Stimulated activated CD4-positive, alpha-beta T cell treated with anti-CD3 and anti-CD28 coated beads, TNF-alpha, amount 100 ng/mL, for 48 hours (primary cell): ENCODE measurements at places on chromosomes 2 and 18.

DNA sequence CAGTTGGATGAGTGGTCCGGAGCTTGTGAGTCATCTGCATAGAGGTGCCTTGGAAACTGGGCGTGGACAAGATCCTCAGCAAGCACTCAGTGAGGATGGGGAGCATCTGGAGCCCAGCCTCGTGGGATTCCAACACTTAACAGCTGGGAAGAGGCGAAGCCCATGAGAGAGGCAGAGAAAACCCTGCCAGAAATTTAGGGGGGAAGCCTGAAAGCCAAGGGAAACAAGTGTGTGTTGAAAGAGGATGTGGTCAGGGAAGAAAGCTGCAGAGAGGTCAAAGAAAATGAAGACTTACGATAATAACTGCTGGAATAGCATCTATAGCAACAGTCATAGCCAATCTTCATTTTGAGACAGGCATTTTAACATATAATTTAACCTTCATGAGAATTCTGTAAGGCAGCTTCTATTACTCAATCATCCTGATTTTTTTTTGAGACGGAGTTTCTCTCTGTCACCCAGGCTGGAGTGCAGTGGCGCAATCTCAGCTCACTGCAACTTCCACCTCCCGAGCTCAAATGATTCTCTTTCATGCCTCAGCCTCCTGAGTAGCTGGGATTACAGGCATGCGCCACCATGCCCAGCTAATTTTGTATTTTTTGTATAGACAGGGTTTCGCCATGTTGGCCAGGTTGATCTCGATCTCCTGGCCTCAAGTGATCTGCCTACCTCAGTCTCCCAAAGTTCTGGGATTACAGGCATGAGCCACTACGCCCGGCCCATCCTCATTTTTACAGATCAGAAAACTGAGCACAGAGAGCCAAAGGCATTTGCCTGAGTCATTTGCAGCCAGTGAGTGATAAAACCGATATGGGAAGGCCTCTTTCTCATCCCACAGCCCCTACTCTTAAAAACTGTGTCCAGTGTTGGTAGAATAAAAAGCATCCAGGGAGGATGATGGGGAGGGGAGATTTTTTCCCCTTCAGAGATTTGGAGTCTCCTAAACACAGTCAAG is 214.4 kb upstream of the EPAS1 start:
- DNase-seq, result no peak

- no peak for DNase-seq
Observed at GRCh38 chr18:52287151-52287550, 52.8 kb upstream of the DCC start.

DNA sequence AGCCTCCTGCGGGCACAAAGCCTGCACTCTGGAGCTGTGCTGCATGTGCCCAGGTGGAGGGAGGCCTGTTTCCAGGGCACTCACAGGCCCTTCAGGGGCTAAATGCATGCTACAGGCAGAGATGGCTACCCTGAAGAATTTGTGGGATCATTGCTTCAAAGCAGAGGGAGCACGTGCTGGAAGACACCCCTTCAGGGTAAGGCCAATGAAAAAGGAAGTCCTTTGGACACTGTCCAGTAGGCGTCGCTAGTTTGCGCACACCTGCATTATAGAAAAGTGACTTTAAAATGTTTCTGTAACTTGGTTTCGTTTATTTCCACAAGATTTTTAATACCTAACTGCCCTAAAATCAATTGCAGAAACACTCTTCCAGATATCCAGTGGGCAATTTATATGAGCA is 325.3 kb downstream of the ZNF516 start:
- no peak for DNase-seq

DNA sequence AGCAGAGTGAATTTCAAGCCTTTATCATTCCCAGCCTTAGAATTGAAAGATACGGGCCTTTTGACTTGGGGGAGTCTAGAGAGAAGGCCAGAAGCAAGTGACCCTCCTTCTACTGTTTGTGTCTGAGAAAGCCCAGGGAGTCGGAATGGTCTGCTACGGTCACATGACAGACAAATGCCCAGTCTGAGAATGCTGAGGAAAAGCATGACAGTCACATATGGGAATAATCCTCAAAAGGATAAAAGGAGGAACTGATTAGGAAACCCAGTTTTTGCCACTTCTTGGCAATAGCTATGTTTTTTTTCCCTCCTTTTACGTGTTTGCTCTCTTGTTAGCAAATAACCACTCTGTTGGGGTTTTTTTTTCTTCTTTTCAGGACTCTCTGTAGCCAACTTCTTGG is 38.1 kb upstream of the HNRNPA3 start:
- no peak for DNase-seq

DNA sequence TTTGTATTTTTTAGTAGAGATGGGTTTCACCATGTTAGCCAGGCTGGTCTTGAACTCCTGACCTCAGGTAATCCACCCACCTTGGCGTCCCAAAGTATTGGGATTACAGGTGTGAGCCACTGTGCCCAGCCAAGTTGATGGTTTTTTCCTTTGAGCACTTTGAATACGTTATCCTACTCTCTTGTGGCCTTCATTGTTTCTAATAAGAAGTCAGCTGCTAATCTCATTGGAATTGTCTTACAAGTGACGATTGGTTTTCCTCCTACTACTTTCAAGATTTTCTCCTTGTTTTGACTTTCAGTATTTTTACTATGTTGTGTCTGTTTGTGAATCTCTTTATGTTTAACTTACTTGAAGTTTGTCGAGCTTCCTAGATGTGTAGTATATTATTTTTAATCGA is 88.5 kb downstream of the TMEM200C start:
- no peak for DNase-seq

- DNase-seq, result no peak
Observed at GRCh38 chr2:101815739-101816391, 118.4 kb downstream of the MAP4K4 start.

DNA sequence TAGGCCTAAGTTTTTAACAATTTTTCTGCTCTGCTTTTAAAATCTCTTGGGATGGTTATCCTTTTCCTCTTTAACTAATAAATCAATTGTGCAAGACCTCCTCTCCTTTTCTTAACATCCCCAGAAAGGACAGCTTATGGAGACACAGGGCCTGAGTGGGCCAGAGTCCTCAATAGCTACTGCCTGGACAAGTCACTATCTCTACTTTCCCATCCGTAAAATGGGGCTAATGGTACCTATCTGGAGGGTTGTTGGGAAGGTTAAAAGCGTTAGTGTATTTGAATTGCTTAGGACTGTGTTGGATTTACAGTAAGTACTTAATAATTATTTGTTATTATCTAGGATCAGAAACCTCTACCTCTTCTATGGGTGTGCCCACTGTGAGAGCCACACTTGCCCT is 60.1 kb downstream of the TGIF1 start:
- no peak for DNase-seq

DNA sequence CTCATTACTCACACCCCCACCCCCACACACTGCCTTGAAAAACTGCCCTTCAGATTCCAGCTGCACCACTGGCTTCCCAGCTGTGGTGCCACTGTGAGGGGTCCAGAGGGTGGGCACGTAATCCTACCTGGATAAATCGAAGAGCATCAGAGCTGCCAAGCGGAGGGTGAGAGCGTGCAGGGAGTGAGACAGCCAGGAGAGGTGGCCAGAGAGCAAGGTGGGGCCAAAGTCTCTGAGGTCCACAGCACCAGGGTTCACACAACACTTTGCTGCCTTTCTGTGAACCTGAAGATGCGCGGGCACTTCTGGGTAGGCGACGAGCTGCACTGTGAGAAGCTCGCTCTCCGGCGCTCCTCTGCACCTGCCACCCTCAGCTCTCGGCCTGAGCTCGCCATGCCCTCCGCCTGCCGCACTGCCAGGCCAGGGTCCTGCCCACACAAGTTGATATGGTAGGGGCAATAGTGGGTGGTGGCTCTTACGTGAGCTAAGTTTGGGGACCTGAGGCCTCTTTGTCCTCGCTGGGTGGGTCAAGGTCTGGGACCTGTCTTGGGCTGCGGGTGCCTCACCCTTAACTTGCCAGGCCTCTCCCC is 83.9 kb downstream of the MARCO start:
- DNase-seq, result no peak

DNA sequence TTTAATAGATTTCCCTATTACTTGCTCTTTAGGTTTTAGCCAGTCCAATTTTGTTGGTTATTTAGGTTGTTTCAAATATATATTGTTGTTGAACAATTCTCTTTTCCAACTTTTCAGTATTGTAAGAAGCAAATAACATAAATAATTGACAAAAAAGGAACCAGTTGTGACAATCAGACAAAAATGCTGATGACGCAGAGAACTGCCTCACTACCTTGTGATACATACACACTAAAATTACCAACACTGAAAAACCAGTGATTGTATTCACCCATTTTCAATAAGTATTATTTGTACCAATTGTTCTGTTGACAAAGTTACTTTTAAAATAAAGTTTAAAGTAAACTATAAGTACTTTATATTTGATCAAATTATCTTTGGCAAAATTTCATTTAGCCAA is 43.1 kb upstream of the NABP1 start:
- DNase-seq, result no peak

GRCh38 chr2:68141875-68142274 is 15.8 kb upstream of the PNO1 start:
- DNase-seq, result no peak

DNA sequence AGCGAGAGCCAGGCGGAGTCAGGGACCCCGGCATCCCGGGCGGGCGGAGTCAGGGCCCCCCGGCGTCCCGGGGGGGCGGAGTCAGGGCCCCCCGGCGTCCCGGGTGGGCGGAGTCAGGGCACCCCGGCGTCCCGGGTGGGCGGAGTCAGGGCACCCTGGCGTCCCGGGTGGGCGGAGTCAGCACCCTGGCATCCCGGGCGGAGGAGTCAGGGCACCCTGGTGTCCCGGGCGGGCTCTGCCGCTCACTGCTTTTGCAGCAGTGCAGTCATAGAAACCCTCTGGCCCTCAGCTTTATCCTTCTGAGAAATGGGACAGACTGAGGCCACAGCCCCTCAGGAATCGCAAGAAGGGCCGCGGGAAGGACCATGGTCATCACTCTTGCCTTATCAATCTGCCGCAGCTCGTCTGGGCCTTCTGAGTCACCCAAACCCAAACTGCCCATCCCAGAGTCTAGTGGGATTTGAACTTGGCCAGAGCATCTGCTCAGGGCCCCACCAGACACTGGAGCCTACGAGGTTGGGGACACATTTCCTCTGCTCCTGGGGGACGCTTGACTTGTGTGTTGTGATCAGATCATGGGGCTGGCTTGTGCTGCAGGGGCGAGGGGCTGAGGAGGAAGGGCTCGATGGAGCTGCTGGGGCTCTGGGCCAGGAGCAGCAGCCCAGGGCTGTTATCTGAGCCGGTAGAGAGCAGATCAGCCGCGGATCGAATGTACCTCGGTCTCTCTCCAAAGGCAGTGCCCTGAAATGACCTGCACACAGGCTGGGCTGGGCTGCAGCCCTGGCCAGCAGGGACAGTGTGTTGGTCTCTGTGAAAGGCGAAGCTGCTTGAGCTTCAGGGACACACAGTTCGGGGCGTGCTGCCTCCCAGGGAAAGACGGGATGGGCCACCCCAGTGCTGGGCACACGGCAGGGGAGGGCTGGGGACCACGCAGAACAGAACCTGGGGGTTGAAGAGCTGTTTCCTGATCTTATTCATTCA is 290.1 kb upstream of the HDAC4 start:
- no peak for DNase-seq

DNA sequence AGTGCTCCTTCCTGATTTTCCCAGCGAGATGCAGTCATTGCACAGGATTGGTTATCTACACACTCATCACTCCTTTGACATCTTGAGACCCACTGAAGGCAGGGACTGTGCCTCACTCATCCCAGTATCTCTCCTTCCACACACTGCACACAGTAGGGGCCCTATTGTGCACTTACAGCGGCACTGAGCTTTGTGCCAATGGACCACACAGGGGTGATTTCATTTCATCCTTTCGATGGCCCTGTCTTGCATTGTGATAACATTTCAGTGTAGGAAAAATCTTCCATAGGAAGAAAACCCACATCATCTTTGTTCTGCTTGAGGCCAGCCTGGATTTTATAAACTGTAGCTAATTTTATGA is 11.0 kb upstream of the LRRFIP1 start:
- no peak for DNase-seq
